NCI-H1105 (cell line): ENCODE measurements at places on chromosomes 7 and 10.

DNA sequence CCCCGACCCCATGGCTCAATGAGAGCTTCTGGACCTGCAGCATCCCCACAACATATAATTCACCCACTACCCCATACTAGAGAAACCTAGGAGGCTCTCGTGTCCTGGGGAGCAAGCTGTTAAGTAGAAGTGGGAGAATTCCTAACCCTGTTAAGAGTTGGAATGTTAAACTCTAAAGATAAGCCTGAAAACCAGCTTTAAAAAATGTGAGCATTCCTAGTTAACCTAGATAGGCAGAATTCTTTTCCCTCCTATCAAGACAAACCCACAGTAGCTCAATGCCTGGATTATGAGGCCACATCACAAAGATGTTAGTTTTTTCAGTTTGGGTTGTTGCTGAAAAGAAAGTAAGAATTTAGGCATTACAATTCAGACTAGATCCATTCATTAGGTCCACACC, 42.9 kb downstream of the GRM8 start:
- DNase-seq: no peak

DNA sequence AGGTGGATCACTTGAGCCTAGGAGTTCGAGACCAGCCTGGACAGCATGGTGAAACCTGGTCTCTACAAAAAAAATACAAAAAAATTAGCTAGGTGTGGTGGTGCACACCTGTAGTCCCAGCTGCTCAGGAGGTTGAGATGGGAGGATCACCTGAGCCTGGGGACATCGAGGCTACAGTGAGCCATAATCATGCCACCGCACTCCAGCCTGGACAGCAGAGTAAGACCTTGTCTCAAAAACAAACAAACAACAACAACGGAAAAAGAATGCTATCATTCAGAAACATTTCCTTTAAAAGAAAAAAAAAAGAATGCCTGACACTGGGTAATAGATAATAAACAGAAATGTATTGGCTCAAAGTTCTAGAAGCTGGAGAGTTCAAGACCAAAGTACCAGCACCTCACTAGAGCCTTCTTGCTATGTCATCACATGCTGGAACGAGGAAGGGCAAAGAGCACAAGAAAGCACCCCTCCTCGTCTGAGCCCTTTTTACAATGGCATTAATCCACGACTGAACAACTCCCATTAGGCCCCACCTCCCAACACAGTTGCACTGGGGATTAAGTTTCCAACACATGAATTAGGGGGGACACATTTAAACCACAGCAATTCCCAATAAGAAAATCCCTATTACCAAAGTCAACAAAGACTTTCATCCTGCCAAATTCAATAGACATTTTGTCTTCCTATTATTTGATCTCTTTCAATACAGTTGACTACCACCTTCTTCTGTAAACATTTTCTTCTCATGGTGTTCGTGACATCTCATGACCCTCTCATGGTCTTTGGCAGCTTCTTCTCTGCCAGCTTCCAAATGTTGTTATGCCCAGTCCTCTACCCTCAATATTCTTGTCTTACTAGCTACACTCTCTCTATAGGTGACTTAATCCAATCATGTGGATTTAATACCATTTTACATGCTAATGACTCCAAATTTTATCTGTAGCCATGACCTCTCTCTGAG, 20.0 kb downstream of the AKR1D1 start:
- DNase-seq: no peak

- no peak for DNase-seq
Observed at GRCh38 chr10:48609441-48609840, 4.6 kb upstream of the ARHGAP22 start.

- DNase-seq: no peak
Observed at GRCh38 chr10:22712956-22713852, 1.2 kb downstream of the PIP4K2A start.

- no peak for DNase-seq
Observed at GRCh38 chr10:3036155-3037021, 31.0 kb upstream of the PFKP start.

- DNase-seq: peak; percentile 49
Observed at GRCh38 chr7:151695951-151696541, 176.4 kb upstream of the RHEB start.

GRCh38 chr7:134891262-134891695, 95.0 kb upstream of the AGBL3 start:
- peak; percentile 67 for DNase-seq
